T-helper 1 cell (primary cell): ENCODE measurements at places on chromosomes 16 and 17.

DNA sequence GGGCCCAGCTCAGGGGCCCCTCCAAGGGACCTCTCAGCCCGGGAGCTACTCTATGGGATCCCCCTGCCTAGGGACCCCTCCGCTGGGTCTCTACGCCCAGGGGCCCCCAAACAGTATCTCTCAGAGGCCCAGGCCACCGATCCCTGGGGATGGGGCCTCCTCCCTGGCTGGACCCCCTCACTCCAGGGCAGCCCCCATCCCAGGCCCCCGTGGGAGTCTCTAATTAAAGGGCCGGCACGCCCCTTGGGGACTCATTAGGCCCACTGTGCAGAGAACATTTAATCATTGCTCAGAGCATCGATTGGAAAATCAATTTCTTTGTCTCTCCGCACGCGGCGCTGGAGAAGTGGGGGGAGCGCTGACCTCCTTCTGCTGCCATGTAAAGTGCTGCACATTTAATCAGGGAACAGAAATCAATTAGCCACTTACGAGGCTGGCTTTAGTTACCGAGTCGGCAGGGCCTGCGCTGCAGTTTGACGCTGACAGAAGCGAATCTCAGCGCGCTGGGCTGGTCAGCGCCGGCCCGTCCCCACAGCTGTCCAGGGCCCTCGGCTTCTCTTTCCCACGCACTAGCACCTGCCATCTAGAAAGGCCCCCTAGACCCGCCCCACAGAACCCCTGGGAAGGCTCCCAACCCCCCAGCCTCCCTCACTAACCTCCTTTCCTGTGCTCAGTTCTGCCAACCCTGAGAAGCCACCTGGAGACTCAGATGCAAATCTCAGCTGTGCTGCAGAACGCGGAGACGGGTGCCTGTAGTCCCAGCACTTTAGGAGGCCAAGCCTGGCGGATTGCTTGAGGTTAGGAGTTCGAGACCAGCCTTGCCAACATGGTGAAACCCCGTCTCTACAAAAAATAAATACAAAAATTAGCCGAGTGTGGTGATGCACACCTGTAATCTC is 20.2 kb upstream of the C1QL1 start:
- no peak for DNase-seq

GRCh38 chr17:62965686-62966425 is at the start of gene TANC2:
TSS of gene TANC2 (plus strand) at chr17:62966235. CDS start at chr17:63009560, 43,325 bp downstream.
- peak; percentile 83 for DNase-seq

- no peak for DNase-seq
Measured at GRCh38 chr17:69672924-69673323, 258.4 kb downstream of the MAP2K6 start.

GRCh38 chr17:10198509-10199249 is at the start of gene GAS7:
TSS of gene GAS7 (minus strand) at chr17:10198606.
- DNase-seq, result peak; percentile 10

DNA sequence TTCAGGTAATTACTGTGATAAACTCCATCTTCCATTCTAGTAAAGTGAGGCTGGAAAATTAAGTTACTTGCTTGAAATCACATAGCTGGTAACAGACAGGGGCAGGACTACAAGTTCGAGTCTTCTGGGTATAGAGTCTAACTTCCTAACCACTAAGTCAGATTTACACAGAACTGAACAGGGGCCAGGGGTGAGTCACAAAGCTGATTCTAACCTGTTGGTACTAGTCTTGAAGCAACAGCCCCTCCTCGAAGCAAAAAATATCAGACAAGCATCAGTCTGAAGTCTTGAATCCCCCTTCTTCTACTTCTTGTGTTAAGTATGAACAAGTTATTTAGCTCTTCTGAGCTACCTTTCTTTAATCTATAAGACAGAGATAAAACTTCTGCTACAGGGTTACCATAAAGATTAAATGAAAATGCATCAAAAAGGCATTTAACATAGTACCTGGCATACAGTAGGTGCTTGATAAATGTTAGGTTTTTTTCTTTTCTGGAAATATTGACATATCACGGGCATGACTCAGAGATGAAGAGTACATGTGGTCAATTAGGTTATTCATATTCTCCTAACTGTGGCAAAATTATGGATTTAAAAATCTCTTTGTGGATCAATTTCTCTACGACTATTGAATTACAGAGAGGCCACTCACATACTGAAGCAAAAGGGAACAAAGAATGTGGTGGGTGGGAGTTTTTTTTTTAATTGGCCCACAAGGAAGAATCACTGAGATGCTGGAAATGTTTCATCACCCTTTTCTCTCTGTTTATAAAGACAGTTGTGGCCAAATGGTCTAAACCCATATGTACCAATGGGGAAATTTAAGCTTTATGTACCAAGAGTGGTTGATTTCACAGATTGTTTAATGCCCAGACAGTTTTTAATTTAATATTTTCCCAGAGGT is 266.9 kb upstream of the DYNLRB2 start:
- DNase-seq, result no peak

DNA sequence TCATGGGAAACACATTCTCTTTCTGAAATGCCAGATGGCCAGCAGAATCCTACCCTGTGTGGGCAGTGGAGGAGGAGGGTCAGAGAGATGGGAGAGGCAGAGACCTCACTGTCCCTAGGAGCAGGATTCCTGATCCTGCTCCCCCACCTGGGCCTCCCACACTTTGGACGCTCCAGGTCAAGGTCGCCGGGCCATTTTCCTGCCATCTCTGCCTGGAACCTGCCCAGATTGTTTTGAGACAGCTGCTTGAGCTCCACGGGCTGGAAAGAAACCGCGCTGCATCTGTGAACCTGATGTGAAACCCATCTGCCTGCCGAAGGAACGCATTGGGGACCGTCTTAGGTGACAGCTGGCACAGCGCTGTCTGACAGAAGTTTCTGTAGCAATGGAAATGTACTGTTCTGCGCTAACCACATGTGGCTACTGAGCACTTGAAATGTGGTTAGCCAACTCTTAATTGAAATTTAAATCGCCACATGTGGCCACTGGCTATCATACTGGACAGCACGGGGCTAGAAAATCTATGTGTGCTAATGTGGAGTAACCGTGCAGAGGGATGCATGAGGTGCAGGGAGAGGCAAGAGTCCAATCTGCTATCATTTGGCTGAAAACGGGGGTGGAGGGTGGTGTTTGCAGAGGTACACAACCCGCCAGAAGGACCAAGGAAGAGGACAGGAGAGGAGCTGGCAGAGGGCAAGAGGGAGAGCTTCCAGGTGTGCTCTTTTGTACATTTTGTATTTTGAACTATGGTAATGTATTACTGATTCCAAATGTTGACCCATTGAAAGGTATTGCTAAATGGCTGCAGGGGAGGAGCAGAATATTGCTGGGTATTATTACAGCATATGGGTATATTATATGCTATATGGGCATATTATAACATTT is 15.4 kb upstream of the NUBP1 start:
- no peak for DNase-seq

- no peak for DNase-seq
Measured at GRCh38 chr17:35568561-35568960, 7.9 kb upstream of the SLFN14 start.

DNA sequence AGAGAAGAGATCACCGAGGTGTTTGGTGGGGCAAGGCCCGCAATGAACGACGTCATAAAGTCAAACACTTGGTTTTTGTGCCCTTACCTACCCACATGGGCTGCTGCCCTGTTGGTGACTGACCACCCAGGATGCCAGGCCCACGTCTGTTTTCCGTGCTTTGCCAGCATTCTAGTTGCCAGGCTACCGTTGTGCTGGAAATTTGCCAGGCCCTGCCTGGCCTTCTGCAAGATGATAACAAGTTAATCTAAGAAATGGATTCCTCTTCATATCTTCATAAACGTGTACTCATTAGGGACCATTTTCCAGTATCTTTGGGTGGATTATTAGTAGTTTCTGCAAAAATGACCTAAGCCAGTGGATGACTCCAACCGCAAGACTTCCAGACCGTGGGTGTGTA is 35.4 kb downstream of the SLC6A4 start:
- DNase-seq, result no peak

DNA sequence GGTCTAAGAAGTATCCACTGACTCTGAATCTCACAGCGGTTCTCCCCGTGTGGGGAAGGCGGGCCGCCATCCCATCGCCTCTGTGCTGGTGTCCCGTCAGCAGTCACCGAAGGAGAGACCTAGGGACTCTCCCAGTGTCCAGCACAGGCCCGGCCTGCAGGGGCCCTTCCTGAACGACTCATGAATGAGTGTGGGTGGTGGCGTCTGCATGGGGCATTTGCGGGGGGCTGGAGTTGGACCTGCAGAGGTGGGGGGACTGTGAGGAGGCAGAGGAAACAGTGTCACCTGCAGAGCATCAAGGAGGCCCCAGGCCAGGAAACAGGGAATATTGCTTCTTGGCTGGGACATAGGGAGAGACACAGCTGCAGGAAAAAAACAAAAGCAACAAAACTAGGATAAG is 10.3 kb downstream of the KCNG4 start:
- no peak for DNase-seq

DNA sequence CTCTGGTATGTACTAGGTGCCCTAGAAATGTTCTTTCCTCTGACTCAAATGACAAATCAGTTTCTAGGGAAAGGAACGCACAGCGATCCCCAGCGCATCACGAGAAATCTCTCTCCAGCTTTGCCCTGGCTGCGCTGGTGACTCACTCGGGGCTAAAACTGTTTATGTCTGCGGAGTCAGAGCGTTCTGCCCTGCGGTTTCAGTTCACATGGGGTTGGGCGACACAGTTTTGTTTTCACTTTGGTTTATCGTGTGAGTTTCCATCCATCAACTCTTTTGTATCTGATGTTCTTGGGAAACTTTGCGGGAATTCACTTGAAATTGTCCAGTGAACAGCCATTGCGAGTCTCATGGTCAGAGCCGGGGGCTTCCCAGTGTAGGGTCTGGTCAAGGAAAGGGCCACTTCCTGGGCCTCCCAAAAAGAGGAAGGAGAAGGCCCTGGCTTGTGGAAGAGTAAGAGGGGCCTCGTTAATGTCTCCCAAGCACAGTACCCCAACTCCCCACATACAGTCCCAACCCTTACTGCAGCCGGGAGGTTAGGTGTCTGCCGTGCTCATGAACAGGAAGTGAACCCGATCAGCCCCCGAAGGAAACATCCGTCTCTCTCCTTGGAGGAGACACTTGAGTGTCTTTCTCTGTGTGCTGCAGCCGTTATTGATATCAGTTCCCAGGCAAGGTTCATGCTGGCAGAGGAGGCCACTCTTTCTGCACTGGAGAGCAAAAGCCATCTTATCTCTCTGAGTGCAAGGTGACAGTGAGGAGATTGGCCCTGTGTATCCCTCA is 643.2 kb downstream of the WWOX start:
- peak; percentile 64 for DNase-seq

GRCh38 chr16:14193316-14193871 is 122.3 kb downstream of the MRTFB start:
- peak; percentile 57 for DNase-seq

GRCh38 chr17:44367231-44367979 is 3.8 kb upstream of the FAM171A2 start:
- DNase-seq, result no peak

GRCh38 chr17:27559506-27560481 is 71.2 kb upstream of the LGALS9 start:
- no peak for DNase-seq

DNA sequence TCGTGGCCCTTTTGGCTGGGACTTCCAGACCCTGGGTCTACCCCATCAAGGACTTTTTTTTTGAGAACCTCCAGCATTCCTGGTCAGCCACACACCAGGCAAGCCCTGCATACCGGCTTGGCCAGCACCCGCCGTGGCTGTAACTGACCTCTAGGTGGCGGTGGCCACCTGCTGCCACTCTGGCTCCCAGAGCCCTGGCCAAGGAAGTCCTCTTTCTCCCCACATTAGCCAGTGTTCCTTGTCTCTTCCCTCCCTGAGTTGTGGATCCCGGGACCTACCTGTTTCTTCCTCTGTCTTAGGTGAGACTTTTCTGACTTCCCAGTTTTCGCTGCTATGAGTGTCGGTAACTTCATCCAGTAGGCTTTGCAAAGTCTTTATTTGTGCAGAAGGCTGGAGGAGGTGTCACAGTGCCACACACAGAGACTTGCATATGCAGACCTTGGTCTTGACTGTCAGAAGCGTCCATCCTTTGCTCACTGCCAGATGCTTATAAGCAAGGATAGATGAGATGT is 348.3 kb downstream of the CPPED1 start:
- DNase-seq, result peak; percentile 60

- no peak for DNase-seq
Measured at GRCh38 chr17:40599468-40599763, 34.1 kb upstream of the CCR7 start.

DNA sequence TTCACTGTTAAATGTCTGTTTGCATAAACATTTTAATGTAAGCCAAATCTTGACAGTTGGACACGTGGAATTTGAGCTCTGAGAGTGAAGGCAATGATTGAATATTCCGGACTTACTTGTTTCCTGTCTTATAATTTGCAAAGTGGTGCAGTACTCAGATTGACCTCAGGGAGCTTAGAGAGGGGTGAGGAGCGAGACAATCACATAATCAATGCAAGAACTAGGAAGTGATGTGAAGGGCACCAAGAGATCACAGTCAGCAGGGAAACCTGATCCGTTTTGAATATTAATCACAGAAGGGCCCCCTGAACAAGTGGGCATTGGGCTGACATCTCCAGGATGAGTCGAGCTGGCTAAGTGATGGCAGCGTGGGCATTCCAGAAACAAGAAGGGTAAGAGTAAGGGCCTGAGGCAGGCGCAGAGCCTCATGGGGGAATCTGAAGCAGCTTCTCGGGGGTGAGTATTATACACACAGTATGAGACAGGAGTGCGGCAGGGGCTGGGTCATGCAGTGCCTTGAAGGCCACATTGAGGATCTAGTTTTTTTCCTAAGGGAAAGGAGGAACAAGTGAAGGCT is 26.1 kb downstream of the TEX2 start:
- DNase-seq, result no peak

GRCh38 chr17:58165981-58166380 is 801 bp upstream of the OR4D2 start:
- DNase-seq, result no peak

DNA sequence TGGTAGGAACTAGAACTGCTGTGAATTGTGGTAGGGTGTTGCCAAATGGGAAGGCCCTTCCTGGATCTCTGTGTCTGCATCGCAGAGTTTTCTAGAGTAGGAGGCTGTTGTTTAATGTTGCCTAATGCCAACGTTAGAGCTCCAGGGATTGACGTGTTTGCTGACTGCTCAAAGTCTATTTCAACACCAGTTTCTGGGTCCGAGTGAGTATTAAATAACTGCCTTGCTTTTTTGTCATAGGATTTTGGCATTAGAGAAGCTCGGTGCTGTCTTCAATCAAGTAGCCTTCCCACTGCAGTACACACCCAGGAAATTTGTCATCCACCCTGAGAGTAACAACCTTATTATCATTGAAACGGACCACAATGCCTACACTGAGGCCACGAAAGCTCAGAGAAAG is 40.0 kb downstream of the SF3B3 start:
- DNase-seq, result no peak

- DNase-seq, result no peak
Measured at GRCh38 chr16:75038036-75038858, 39.4 kb downstream of the ZNRF1 start.

- no peak for DNase-seq
Measured at GRCh38 chr17:50541402-50541715, 5.6 kb upstream of the SPATA20 start.

DNA sequence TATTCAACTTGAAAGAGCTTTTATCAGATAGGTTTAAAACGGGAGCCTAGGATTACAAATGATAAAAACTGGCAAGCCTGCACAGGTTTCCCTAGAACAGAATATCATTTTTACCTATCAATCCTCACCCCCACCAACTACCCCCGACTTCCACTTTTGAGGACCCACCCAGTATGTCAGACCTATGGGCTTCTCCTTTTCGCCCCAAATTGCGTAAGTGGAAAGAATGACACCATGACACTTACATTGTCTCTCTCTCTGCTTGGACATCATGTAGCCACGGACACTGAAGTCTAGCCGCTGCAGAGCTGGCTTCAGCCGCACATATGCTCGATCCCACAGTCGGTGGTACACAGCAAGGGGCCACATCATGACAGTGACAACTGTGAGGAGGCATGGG is 7.4 kb upstream of the PSMC3IP start:
- DNase-seq, result no peak

- DNase-seq, result no peak
Measured at GRCh38 chr16:78137782-78138616, 38.5 kb downstream of the WWOX start.
